Left kidney (tissue), 8 donors: ENCODE measurements at places on chromosomes 2 and 18. TPM values are rescaled to one million over a fixed set of nuclear protein-coding genes. Genes with fewer than 3 reads are reported as not detected.

- DNase-seq, result no peak
Observed at GRCh38 chr2:190574169-190574568, 39.6 kb upstream of the NEMP2 start.

- no peak for DNase-seq
Observed at GRCh38 chr2:176467595-176467994, 198.4 kb downstream of the MTX2 start.

DNA sequence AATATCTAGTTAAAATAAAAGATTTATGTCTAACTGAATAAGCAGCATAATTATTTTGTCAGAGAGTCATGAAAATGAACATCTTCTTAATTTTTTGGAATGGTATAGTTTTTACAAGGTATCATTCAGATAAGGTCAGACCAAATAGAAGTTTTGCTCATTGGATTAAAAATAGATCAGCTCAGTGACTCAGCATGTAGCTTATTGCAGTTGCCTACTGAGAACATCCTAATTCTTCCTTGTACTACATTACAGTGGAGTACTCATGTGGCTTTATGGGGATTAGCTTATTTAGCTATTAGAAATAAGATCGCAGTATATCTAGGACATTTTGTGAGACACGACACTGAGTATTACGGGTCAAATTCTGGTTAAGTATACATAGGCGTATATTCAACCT lies 38.2 kb upstream of the PPM1B start:
- no peak for DNase-seq

DNA sequence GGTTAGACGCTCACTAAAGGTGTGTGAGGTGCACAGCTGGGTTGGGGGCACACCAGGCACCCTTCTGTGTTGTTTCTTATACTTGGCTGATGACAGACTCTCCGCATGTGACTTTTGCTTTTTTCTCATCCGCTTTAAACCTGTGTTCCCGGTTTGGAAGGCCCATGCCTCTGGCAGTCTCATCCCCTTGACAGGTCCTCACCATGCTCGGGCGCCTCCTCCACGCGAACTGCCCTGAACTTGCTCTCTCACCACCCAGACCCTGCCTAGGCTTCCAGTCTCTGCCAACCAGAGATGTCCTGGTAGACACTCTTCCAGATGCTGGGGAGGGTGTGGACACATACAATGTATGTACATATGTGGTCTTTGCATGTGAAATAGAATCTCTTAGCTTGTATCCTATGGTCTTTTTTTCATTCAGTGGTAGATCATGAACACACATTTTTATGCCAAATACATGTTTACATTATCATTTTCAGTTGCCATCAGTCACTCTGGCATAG lies 79.8 kb downstream of the LIMS1 start:
- no peak for DNase-seq

- no peak for DNase-seq
Observed at GRCh38 chr18:74876630-74877243, 279.1 kb downstream of the ZNF407 start.

DNA sequence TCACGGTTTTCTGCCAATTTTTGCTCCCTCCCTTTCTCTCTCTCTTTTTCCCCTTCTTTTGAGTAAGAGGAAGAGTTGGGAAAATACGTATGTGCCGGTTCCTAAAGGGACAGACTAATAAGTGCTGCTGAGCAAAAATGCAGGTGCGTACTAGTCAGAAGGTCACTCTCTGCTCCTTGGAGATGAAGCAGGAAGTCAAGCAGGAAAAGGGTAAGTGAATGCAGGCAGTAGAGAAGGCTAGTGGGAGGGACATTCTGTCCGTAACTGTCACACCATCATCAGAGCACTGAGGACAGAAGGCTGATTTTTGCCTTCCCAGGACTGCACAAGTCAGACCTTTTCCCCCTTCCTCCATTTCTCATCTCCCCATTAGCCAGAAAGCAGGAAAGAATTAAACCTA lies 105.7 kb downstream of the CDH2 start:
- no peak for DNase-seq

- DNase-seq, result peak; percentile 64
Observed at GRCh38 chr2:182379241-182379640, 47.6 kb downstream of the PDE1A start.

GRCh38 chr2:147348931-147349555 lies 495.8 kb upstream of the ACVR2A start:
- no peak for DNase-seq

DNA sequence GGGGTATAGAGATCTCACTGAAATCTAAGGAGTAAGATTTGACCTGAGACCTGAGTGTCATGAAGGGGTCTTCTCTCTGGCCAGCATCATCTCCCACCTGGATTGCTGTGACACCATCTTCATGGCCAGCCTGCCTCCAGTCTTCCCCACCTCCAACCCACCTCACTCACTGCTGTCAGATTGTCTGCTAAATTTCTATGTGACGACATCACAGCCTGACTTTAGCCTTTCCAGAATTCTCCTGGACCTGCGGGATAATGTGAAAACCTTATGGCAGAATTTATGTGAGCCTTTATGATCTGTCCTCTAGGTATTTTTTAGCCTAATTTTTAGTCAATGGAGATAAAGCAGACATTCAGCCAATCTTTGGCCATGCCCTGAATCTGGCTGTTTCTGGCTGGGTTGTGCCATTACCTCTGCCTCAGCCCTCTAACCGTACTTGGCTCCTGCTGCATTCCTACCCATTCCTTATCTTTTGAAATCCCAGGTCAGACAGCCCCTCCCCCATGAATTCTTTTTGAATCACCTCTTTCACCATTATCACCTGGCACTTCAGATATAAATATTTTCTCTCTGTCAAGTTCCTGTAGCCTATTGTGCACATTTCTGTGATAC lies 66.4 kb upstream of the MMADHC start:
- no peak for DNase-seq

GRCh38 chr2:40138314-40138713 lies 313.6 kb downstream of the SLC8A1 start:
- DNase-seq, result peak; percentile 5

GRCh38 chr2:102839668-102840388 lies 78.0 kb downstream of the TMEM182 start:
- DNase-seq, result peak; percentile 59

DNA sequence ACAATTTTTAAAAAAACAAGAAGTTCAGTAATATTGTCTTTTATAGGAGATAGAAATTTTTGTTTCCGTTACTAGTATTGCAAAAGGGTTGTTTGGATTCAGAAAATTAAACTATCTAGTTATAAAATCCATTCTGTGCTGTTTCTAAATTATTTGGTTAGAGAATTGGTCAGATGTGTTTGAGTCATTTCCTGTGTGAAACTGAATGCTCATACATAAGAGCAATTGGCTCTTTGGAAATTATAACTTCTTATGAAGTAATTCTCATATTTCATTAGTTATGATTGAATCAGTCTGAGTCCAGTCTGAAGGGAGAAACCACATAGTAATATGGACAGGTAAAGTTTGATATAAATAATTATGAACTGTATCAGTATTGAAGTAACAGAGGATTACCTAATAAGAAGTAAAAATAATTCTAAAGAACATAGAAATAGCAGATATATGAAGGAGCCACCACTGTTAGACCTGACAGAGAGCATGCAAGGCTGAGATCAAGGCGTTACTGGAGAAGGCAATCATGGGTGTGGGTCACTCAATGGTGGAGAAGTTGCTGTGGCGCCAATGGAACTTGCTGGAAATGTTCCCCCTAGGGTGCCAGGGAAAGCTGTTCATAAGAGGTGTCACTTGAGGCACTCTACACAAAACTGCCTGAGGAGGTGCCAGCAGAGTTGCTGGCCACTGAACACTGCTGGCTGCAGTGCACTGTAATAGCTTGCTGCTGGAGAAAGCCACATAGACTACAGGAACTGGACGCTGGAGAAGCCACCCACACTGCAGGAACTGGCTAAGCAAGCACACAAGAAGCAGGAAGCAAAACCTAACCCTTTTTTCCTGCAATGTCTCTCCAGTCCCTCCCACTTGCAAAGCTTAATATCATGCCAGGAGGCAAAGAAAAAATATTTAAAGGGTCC lies 18.0 kb upstream of the FAP start:
- DNase-seq, result no peak

- DNase-seq, result no peak
Observed at GRCh38 chr2:235937087-235937486, 231.1 kb downstream of the GBX2 start.

- no peak for DNase-seq
Observed at GRCh38 chr2:201220102-201220570, 37.2 kb downstream of the CASP10 start.

- no peak for DNase-seq
Observed at GRCh38 chr2:60538101-60538500, 15.4 kb downstream of the BCL11A start.

DNA sequence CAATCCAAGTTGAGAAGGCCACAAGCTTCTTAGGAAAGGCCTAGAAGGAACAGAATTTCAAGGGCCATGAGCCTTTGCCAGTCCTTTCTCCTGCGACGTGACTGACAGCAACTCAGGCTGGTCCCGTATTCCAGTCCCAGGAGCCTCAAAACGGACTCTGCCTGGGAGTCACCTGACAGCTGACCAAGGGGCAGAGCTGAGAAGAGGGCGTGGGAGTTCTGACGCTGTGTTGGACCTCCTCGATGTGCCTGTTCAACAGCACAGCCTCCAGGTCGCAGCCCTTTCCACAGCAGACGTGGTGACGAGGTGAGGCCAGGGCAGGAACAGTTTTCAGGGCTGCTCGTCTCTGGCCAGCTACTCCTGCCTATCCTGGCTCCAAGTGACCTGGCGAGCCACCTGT lies 37.6 kb downstream of the CENPO start:
- no peak for DNase-seq

- no peak for DNase-seq
Observed at GRCh38 chr18:68784071-68784470, 13.8 kb upstream of the CCDC102B start.

DNA sequence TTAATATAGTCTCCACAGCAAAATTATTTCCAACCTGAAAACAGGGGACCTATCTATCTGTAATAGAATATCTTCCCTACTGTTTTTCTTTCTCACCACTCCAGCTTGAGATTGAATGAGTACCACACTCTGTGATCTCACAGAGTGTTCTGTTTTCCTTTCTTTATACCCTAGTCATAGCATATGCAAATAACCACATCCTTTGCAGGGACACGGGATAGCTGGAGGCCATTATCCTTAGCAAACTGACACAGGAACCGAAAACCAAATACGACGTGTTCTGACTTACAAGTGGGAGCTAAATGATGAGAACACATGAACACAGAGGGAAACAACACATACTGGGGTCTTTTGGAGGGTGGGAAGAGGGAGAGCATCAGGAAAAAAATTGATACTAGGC lies 224.7 kb downstream of the SLC8A1 start:
- DNase-seq, result no peak

- no peak for DNase-seq
Observed at GRCh38 chr2:166104773-166105172, 23.0 kb downstream of the SCN1A start.

- DNase-seq, result no peak
Observed at GRCh38 chr18:13558790-13559189, 167.6 kb downstream of the FAM210A start.

DNA sequence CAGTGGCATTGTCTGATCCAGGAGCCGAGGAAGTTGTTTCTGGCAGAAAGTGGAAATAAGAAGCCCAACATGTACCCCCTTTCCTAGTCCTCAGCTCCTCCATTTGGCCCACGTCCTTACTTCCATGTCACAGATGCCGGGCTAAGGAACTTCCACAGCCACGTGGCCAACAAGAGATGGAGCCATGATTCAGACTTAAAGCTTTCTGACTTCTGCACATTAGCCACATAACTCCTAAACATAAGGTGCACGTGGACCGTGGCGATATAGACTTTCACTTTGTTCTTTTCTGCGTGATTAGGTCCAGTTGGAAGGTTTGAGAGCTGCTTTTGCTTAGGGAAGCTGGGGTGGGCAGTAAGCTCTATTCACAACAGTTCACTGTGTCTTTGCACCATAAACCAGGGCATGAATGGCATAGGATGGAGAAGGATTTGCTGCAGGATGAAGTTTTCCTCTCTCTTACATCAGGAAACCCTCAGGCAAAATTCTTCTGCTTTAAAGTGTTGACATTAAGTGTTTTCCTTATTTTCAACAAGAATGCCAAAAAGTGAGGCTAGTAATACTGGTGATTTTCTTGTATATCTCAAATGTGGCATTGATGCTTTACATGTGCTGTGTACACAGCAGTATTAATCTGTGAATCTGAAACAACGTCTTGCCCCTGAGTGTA lies 61.2 kb upstream of the RBM44 start:
- DNase-seq, result no peak

DNA sequence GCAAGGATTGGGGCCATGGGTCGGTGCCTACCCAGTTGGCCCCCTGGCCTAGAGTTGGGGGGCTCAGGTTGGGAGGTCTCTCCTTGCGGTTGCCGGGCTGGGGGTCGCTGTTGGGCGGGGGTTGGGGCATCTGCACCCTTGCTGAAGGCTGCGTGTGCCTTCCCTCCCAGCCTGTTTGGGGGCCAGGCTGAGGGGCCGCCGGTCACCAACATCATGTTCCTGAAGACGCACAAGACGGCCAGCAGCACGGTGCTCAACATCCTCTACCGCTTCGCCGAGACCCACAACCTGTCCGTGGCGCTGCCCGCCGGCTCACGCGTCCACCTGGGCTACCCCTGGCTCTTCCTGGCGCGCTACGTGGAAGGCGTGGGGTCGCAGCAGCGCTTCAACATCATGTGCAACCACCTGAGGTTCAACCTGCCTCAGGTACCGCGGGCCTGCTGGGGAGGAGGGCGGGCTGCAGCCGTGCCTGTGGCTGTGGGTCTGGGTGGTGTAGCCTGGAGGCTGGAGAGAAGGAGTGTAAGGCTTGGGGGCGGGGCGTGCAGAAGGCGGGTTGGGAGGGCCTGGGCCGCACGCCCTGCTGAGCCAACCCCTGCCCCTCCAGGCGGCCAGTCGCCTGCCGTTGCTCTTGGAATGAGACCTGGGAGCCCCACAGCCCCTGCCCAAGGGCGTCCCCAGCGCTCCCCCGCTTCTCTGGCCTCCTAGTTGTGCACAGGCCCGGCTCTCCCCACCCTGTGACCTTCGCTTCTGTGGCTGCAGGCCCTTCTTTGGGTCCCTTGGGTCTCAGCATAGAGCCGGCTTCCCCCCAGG lies 7.2 kb upstream of the NEU4 start:
- DNase-seq, result no peak

Gene KLHL41
- 1.9 TPM for polyA plus RNA-seq

Gene TRIM43
- polyA plus RNA-seq, result 0.62 TPM

Gene GRP
- 0.50 TPM for polyA plus RNA-seq

Gene PRSS56
- polyA plus RNA-seq, result not detected

Gene CD302
- polyA plus RNA-seq, result 13.2 TPM

Gene IL36B
- polyA plus RNA-seq, result not detected

Gene SERPINB3
- 0.12 TPM for polyA plus RNA-seq

Gene GALNT3
- 20.2 TPM for polyA plus RNA-seq

Gene ITGA6
- polyA plus RNA-seq, result 152 TPM

Gene B3GNT2
- polyA plus RNA-seq, result 31.3 TPM

Gene SUMO1
- 207 TPM for polyA plus RNA-seq

Gene COL3A1
- 914 TPM for polyA plus RNA-seq

Gene MMADHC
- polyA plus RNA-seq, result 125 TPM
